H9 (cell line): ENCODE measurements at places on chromosomes 16 and 17.
A peak's percentile ranks its signal among the peaks of the same experiment; 100 is the strongest.

GRCh38 chr16:11140098-11140375 is 116.0 kb downstream of the SOCS1 start:
- peak; percentile 15 for DNase-seq

DNA sequence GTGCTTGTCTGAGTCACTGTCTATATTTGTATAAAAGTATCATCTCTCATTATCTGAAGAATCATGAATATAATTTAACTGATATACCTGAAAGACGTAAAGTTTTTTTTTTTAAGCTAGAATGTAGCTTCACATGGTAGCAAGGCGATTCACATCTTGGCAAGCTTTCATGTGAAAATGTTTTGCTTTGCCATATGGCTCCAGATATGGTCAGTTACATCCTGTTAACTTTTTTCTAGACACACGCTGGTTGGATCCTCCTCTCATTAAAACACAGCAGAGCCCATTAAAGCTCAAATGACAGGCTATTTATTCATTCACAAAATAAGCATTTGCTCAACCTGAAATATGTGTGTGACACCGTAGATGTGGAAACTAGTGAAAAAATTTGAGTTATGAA is 412.8 kb downstream of the KIF2B start:
- no peak for DNase-seq

DNA sequence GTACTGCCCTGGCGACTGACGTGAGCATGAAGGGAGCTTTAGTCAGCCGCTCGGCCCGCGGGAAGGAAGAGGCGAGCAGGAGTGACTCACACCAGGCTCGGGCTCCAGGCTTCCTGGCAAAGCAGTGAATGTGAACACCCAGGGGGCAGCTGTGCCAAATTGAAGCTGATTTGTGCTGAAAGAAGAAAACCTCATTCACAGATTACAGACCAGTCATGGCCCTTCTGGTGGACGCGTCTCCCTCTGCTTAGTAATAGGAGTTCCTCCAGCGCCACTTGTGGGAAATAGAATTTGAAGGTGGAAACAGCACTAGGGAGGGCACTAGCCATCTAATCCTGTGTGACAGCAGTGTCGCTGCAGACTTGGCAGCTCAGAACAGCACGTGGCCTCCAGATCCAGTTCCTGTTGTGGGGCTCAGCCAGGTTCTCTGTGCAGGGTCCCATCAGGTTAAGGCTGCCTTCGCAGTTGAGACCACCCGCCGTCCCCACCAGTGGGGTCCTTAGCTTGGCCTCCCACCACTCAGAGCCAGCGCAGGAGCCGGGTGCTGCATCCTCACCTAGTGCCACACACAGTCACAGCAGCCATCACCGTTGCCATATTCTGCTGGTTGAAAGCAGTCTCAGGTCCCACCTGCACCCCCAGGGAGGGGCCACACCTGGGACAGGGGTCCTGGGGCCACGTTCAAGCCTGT is 164.5 kb upstream of the CHMP6 start:
- DNase-seq = peak; percentile 71

GRCh38 chr17:63931981-63932561 is at the start of gene CD79B:
CD79B (minus strand) TSS chr17:63932331; CDS start chr17:63932261, 70 bp downstream.
- DNase-seq = no peak

GRCh38 chr16:89004209-89004831 is 27.3 kb upstream of the CBFA2T3 start:
- no peak for DNase-seq

- DNase-seq = no peak
Measured at GRCh38 chr17:18187226-18187625, 3.6 kb downstream of the ALKBH5 start.

DNA sequence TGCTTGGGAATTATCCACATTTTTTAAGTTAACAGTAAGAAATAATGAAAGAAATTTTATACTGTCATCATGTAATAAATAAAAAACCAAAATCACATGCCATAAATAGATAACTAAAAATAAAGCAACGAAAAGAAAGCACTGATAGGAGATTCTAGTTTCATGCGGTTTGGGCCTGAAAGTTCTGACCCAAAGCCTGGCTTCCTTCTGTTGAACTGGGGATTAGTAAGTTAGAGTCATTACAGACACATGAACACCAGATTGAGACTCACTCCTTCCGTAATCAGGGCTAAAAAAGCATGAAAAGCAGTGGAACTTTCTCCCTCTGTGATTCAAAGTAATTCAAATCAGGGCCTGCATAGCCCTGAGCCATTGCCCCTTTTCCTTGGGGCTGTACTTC is 13.2 kb upstream of the SLC6A2 start:
- no peak for DNase-seq

GRCh38 chr17:3885970-3886369 is 6.9 kb downstream of the CAMKK1 start:
- DNase-seq = no peak

DNA sequence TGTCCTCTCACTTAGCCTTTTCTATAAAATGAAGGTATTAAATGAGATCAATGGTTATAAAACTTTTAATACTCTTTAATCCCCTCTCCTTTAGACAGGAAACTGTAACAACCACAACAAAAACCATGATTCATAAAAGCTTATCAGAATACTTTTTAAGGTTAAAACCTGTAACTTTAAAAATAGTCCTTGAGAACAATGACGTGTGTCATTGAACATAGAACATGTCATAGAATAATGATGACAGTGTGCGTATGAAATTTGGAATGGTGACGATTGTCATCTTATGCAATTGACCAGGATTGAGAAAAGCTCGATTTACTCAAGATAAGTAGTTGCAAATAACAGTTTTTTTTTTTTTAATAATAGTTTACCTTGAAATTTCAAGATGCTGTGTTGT is 94.1 kb downstream of the PLCG2 start:
- DNase-seq = no peak

- no peak for DNase-seq
Measured at GRCh38 chr17:79332011-79332554, 257.5 kb downstream of the ENGASE start.

DNA sequence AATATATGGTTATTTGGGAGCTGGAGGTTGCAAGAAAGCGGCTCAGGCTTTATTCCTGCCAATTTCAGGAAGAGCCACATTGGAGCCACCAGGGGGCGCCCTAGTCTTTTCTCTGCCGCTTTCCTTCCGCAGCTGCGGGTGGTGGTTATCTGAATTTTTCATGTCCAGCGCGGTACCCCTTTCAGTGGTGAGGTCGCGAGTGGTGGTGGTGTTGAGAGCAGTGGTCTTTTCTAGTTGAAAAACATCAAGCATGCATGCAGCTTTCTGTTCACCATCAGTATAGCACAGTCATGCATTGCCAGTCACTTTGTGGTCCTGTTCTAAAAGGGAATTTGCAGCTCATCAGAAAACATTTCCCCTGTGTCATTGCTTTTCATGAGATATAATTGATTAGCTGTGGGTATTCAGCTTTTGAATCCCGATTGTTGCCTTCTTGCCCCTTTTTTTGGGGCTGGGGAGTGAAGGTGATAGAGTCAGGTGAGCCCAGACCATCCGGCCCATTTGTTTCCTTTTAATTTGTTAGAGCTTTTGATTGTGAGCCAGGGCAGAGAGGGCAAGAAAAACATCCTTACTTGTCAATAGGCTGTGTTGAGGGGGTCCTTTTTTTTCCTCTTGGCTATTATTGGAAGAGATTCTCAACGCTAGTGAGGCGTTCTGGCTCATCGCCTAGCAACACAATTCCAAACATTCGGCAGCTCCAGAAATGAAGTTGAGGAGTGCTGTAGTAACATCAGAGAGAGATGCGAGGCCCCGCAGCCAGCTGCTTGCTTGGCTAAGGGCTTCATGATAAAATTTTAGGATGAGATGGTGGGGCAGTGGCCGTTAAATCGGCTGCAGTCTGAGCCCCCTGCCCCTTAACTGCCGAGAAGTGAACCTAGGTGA is 119.0 kb downstream of the SNX29 start:
- peak; percentile 56 for DNase-seq

DNA sequence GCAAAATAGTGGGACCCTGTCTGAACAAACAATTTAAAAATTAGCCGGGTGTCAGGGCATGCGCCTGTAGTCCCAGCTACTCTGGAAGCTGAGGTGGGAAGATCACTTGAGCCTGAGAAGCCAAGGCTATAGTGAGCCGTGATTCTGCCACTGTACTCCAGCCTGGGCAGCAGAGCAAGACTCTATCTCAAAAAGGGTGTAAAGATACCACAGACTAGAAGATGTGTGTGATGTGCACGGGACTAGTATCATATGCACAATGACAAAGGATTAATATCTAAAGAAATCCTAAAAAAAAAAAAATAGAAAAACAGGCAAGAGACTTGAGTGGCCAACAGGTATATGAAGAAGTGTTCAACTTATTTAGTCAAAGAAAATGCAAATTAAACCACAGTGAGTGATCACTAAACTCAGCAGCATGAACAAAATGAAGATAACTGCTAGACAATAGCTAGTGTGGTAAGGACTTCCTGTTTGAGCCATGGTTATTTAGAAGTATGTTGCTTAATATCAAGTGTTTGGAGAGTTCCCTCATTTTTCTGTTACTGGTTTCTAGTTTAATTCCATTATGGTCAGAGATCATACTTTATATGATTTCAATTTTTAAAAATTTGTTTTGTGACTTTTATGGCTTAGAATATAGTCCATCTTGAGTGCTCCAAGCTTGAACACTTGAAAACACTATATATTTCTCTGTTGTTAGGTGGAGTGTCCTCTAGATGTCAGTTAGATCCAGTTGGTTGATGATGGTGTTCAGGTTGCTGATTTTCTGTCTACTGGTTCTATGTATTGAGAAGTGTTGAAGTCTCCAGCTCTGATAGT is 14.7 kb upstream of the SLX4 start:
- DNase-seq = no peak

GRCh38 chr16:17261197-17261858 is 209.4 kb downstream of the XYLT1 start:
- DNase-seq = no peak

DNA sequence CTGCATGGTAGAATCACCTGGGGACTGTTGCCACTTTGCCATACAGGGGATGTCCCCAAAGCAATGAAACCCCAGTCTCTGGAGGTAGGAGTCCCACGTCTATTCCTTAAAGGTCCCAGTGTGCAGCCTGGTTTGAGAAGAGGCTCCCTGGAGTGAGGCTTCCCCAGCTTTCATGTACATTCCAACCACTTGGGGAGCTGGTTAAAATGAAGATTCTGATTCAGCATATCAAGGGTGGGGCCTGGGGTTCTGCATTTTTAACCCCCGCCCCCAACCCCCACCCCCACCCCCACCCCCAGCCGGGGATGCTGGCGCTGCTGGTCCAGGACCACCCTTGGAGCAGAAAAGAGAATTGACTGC is 241.2 kb downstream of the FOXL1 start:
- DNase-seq = no peak

DNA sequence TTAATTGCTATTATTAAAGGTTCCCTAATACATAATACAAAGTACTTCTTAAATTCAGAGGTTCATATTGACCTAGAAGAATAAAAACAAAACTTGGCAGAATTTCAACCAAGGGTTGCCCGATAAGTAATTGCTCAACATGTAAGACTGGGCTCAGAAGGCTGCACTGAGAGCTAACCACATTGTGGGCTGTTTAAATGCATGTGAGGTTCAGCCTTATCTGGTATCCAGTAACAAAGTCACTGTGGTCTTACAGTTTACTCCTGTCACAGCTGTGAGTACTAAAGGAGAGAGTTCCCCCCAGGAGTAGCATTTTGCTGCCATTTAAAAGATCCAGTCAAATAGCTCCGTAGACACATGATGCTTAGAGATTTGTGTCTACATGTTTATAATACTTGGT is 1.6 kb upstream of the DHRS11 start:
- no peak for DNase-seq

GRCh38 chr16:1902547-1903219 is 15.5 kb downstream of the HS3ST6 start:
- DNase-seq = no peak

DNA sequence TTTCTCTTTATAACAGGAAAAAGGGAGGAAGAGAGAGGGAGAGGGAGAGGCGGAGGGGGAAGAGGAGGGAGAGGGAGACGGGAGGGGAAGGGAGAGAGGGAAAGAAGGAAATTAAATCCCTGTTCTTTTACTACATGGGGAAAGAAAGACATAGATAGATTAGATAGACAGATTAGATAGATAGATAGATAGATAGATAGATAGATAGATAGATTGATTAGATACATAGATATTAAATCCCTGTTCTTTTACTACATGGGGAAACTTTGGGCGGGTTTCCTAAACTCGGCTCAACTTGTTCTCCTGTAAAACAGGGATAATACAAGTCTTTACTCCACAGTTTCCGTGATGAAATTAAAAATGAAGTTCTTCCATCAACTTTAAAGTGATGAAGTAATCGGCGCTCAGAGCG is 661 bp downstream of the RFWD3 start:
- no peak for DNase-seq

DNA sequence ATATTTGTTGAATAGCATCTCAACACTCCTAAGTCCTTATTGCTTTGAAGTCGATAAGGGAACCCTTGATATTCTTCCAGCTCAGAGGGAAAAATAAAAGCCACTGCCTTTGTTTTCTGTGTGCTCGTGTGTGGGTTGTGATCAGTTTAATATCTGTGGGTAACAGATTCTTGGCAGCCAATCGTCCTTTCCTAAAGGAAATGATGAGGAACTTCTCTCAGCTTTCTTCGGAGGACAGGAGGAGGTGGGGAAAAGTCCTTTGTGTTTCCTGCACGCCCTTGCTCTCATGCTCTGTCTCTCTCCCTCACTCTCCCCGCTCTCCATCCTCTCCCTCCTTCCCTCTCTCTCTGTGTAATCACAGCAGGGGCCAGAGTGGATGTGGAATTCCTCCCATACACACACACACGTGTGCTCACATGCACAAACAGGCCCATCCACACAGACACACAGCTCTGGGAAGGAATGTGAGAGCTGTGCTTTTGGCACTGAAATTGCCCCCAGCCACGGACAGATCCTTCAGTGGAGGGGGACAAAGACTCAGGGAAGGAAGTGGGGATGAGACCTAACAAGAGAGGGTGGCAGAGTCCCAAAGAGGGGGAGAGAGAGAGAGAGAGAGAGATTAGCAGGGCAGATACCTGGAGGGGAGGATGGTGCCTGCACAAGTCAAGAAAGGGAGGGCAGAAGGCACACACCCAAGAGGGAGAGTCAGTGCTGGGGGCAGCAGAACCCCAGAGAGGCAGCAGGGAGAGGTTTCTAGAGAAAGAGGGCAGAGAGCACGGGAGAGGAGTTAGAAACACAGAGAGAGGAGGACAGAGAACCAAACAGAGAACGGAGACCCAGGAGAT is 83.5 kb upstream of the PLCG2 start:
- no peak for DNase-seq

GRCh38 chr17:7897090-7897489 is 8.5 kb downstream of the CHD3 start:
- no peak for DNase-seq

DNA sequence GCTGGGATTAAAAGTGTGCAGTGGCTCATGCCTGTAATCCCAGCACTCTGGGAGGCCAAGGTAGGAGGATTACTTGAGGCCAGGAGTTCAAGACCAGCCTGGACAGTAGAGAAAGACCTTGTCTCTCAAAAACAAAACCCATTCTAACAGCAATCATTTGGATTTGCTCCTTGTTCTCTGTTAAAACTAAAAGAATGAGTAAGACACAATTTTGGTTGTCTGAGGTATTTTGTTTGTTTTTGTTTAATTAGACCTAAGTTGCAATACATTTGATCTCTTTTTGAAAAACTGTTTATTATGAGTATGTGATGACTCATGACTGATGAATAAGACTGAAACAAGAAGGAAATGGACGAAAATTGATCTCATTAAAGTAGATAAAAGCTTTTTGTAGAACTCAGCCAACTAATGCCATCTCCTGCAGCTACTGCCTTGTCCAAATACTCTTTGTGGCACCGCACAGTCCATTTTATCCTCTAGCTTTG is 29.0 kb downstream of the GLG1 start:
- no peak for DNase-seq

GRCh38 chr16:72807245-72807644 is 240.7 kb downstream of the ZFHX3 start:
- DNase-seq = no peak
